ENCODE measurements at places on chromosomes 6 and 20.

GRCh38 chr6:146594495-146594894 is 4.3 kb upstream of the ADGB start:
- DNase-seq = peak; percentile 1

- peak; percentile 88 for DNase-seq
Measured at GRCh38 chr6:28981431-28981832, 23.7 kb downstream of the ZNF311 start.

DNA sequence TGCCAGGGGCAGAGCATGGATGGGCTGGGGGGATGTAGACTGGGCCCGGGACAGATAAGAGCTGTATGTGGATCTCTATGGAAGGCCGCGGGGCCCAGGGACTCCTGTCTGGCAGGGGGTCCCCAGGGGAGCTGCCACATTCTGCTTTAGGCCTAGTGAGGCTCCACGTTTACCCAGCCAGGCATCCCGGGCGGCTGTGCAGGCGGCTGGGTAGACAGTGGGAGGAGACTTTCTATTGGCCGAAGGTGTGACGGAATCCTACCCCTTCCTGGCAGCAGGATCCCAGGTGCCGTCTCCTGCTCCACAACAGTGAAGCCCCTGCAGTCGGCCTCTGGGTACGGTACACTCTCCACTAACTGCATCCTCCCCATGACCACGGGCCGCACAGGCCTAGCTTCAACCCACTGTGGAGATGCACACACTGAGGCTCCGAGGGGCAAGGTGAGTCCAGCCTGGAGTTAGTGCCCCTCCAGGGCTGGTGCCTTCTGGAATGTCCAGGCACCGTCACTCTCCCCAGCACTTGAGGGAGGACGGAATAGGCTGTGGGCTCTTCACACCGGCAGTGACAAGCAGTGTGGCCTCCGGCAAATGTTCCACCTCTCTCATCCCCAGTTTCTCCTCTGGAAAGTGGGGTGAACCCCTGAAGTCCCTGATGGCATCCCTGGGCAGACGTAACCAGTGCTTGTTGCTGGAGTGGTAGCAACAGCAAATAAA is 36.8 kb upstream of the ZBP1 start:
- DNase-seq = no peak

- no peak for DNase-seq
Measured at GRCh38 chr20:57685146-57685758, 24.6 kb downstream of the PMEPA1 start.

DNA sequence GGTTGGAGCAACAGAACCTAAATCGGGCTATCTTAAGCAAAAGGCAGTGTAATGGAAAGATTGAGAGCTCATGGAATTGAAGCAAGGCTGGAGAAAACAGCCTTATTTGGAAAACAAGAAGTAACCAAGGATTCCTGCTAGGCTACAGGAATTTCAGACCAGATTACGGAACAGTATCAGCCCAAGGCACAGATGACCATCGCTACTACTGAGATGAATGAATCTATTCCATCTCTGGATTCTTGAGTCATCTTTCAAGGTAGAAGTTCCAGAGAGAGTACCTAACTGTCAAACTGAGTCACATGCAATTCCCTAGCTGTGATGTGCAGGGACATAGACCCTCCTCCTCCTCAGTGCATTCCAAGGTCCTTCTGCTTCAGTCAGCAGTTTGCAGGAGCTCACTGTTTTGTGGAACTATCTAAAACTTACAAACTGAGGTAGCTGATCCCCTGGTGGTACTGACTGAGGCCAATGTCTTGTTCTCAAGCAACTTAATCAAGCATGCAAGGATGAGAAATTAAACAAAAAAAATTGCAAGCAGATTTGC is 62.0 kb upstream of the SMLR1 start:
- no peak for DNase-seq
